Effector memory CD4-positive, alpha-beta T cell (primary cell): ENCODE measurements at places on chromosomes 12 and 14.

GRCh38 chr12:12086362-12086761, 15.6 kb downstream of the BCL2L14 start:
- no peaks in the 10 kb centered on the region for H3K27me3 ChIP-seq
- no peak overlapping the region for H3K27ac ChIP-seq
- no peak for DNase-seq

GRCh38 chr12:71642264-71642663, 21.4 kb downstream of the ZFC3H1 start:
- no peak overlapping the region for H3K27ac ChIP-seq
- H3K4me3 ChIP-seq: no peak overlapping the region
- H3K27me3 ChIP-seq: no peaks in the 10 kb centered on the region
- H3K4me1 ChIP-seq: no peaks in the 10 kb centered on the region

- DNase-seq: no peak
- no peaks in the 10 kb centered on the region for H3K27me3 ChIP-seq
- H3K4me3 ChIP-seq: no peak overlapping the region
- H3K4me1 ChIP-seq: no peaks in the 10 kb centered on the region
- H3K36me3 ChIP-seq: no peaks in the 10 kb centered on the region
- no peak overlapping the region for H3K27ac ChIP-seq
Observed at GRCh38 chr12:19688532-19688931, 249.2 kb downstream of the AEBP2 start.

GRCh38 chr14:34983148-34983760, 462 bp downstream of the SRP54 start:
- H3K27me3 ChIP-seq: no peaks in the 10 kb centered on the region
- H3K27ac ChIP-seq: peak overlapping the region; percentile 98
- H3K4me1 ChIP-seq: peaks cover 5% of the 10 kb centered on the region
- peak overlapping the region; percentile 86 for H3K4me3 ChIP-seq
- DNase-seq: no peak

DNA sequence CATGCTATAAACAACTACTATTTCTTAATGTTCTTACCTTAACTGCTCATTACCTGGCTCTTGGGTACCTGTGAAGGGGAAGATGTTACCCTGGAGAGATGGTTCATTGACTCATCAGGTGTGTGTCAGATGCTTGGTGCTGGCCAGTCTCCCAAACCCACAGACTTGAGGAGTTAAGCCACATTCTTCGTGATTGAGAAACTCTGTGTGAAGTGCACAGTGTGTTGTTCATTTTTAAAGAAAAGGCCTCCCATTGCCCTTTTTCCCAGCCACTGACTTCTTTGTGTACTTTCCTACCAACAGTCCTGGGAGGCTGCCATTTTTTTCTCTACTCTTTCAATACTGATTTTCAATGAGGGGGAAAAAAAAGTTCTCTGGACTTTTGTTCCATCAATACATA, 3.2 kb downstream of the MGST1 start:
- H3K27ac ChIP-seq: no peak overlapping the region
- H3K36me3 ChIP-seq: no peaks in the 10 kb centered on the region
- H3K4me1 ChIP-seq: no peaks in the 10 kb centered on the region
- no peaks in the 10 kb centered on the region for H3K27me3 ChIP-seq
- no peak for DNase-seq
- no peak overlapping the region for H3K4me3 ChIP-seq

- no peak for DNase-seq
- H3K27ac ChIP-seq: no peak overlapping the region
- no peaks in the 10 kb centered on the region for H3K36me3 ChIP-seq
- no peak overlapping the region for H3K4me3 ChIP-seq
- H3K27me3 ChIP-seq: no peaks in the 10 kb centered on the region
- no peaks in the 10 kb centered on the region for H3K4me1 ChIP-seq
Observed at GRCh38 chr14:63301891-63302534, 16.7 kb downstream of the GPHB5 start.

GRCh38 chr12:64556231-64556630, 54.1 kb upstream of the RASSF3 start:
- no peak for DNase-seq
- H3K4me3 ChIP-seq: no peak overlapping the region
- no peaks in the 10 kb centered on the region for H3K4me1 ChIP-seq
- H3K27me3 ChIP-seq: no peaks in the 10 kb centered on the region

- no peak for DNase-seq
- no peak overlapping the region for H3K27ac ChIP-seq
- no peaks in the 10 kb centered on the region for H3K36me3 ChIP-seq
Observed at GRCh38 chr12:87311206-87311605, 718.0 kb downstream of the C12orf50 start.

- no peak for DNase-seq
- no peaks in the 10 kb centered on the region for H3K4me1 ChIP-seq
- no peak within 1 kb of the TSS for H3K4me3 ChIP-seq
- no peak within 1 kb of the TSS for H3K27ac ChIP-seq
- H3K36me3 ChIP-seq: no peaks in the 10 kb centered on the region
Observed at GRCh38 chr12:68159681-68160304, at the start of gene IFNG. TSS of gene IFNG (minus strand) at chr12:68159740. CDS start at chr12:68159615, 125 bp downstream.

- H3K36me3 ChIP-seq: no peaks in the 10 kb centered on the region
- no peak overlapping the region for H3K4me3 ChIP-seq
- no peak for DNase-seq
- no peaks in the 10 kb centered on the region for H3K27me3 ChIP-seq
Observed at GRCh38 chr12:26870491-26871419, 37.8 kb upstream of the ITPR2 start.

DNA sequence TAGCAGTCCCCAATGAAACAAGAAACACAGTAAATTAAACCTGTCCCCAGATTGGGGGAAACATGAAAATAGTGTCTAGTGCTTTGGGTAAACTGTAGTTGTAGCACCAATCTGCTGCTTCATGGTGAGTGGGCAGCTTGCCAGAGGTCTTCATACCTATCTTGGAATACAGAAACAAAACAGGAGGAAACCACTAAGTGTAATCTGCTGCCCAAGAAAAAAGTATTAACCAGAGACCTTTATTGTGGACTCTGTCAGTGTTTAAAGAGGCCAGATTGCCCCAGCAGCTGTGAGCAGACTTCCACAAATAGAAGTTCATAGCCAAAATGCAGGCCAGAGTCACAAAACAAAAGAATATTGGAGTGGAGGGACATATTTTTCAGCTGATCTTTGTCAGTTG, 2.3 kb downstream of the ISCU start:
- no peak overlapping the region for H3K4me3 ChIP-seq
- peaks cover 38% of the 10 kb centered on the region for H3K36me3 ChIP-seq
- H3K27ac ChIP-seq: peak overlapping the region; percentile 90

DNA sequence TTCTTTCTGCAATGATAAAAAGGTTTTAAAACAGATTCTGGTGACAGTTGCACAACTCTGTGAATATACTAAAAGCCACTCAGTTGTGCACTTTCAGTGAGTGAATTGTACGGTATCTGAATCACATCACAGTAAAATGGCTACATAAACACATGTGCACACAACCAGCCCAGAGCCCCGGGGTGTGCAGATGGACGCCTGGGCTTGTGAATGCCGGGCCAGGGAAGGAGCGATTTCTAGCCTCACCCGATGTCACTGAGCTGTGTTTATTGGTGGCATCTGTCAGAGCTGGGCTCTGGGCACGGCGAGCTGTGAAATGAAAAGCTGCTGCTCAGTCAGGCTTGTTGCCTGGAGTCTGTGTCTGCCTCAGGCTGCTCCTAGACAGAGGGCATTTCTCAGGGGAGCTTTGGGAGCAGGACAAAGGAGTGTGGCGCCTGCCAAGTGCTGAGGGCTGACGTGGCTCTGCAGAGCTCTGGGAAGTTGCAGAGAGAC, 25.9 kb downstream of the RHOF start:
- no peak overlapping the region for H3K27ac ChIP-seq
- H3K4me3 ChIP-seq: no peak overlapping the region
- DNase-seq: no peak

- DNase-seq: no peak
- H3K36me3 ChIP-seq: no peaks in the 10 kb centered on the region
- no peaks in the 10 kb centered on the region for H3K4me1 ChIP-seq
- H3K27ac ChIP-seq: no peak overlapping the region
Observed at GRCh38 chr12:66387117-66387516, 84.8 kb downstream of the HELB start.

DNA sequence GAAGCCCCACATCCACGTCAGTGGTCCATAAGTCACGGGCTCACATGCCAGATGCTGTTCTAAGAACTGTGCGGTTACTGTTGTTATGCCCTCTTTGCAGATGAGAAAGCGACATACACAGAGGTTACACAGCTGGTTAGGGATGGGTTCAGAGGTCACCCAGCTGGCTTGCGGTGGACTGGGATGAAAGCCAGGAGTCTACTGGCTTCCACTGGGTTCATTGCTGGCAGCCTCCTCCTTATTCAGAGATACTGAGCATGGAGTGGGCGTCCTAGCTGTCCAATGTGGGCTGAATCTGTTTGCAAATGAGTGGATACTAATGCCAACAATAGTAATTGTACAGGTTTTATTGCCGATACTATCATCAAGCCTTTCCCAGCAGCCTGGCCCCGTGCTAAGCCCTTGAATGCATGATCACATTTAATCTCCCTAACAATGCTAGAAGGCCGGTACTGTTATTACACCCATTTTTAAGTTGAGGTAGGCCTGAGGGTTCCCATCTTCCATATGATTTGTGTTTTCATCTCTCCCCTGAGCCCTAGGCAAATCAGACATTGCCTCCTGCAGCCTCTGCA, 129.1 kb downstream of the PLXNC1 start:
- peaks cover 23% of the 10 kb centered on the region for H3K36me3 ChIP-seq
- H3K27ac ChIP-seq: no peak overlapping the region
- peaks cover 6% of the 10 kb centered on the region for H3K4me1 ChIP-seq
- H3K4me3 ChIP-seq: no peak overlapping the region
- no peak for DNase-seq

DNA sequence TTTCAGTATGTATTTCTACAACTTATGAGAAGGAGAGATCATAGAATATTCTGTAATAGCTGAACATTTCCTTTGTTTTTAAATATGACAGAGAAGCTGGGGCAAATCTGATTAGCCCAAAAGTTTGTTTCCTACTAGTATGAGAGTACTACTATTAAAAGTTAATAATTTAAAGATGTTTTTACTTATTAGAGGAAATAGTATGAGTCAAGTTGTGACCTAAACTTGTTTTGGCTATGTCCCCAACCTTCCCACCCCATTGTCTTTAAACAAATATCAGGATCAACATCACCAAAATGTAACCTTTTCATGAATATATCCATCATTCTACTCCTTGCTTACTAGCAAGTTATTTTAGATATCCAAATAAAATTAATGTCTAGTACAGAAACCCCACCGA, 10.5 kb downstream of the GNPNAT1 start:
- no peak overlapping the region for H3K27ac ChIP-seq
- no peak overlapping the region for H3K4me3 ChIP-seq
- H3K4me1 ChIP-seq: no peaks in the 10 kb centered on the region
- H3K36me3 ChIP-seq: peaks cover 3% of the 10 kb centered on the region

GRCh38 chr12:70920251-70920851, at the start of gene PTPRR:
TSS of gene PTPRR (minus strand) at chr12:70920738. CDS start at chr12:70920390, 348 bp downstream.
- H3K36me3 ChIP-seq: no peaks in the 10 kb centered on the region
- H3K27ac ChIP-seq: no peak within 1 kb of the TSS
- DNase-seq: no peak
- no peak within 1 kb of the TSS for H3K4me3 ChIP-seq
- no peaks in the 10 kb centered on the region for H3K27me3 ChIP-seq

DNA sequence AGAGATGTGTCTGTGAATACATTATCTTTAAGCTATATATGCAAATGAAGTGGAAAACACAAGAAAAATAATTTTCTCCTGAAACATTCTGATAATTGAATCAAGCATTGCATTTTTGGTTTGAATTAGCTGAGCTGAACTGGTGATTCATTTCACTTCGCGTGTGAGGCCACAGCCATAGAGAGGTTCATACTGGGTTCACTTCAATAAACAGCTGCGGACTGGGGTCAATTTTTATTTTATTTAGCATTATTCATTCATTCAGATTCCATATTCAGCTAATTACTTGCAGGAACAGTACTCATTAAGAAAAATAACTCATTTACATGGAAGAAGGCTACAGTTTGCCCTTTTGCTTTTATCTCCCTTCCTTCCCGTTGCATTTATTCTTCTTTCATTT, 195.2 kb upstream of the LRIG3 start:
- no peak overlapping the region for H3K27ac ChIP-seq
- H3K36me3 ChIP-seq: no peaks in the 10 kb centered on the region
- DNase-seq: no peak
- H3K4me3 ChIP-seq: no peak overlapping the region
- H3K4me1 ChIP-seq: no peaks in the 10 kb centered on the region

DNA sequence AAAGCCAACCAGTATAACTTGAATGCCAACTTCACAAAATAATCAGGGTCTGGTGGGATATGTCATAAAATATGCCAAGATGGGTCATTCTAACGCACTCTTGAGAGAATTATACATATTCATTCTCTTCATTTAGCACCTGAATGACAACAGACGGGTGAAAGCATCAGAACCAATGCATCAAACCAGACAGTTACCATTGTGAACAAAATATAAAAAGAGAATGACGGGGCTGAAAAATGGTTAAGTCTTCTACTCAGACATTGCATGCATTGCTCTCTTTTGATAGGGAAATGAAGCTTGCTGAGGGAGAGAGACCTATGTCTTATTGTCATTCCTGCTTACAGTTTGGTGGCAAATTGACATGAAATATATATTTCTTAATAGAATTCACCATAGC, 702.1 kb downstream of the NOVA1 start:
- H3K27ac ChIP-seq: no peak overlapping the region
- DNase-seq: no peak
- H3K4me3 ChIP-seq: no peak overlapping the region
- H3K27me3 ChIP-seq: no peaks in the 10 kb centered on the region
- H3K36me3 ChIP-seq: no peaks in the 10 kb centered on the region
- H3K4me1 ChIP-seq: no peaks in the 10 kb centered on the region

DNA sequence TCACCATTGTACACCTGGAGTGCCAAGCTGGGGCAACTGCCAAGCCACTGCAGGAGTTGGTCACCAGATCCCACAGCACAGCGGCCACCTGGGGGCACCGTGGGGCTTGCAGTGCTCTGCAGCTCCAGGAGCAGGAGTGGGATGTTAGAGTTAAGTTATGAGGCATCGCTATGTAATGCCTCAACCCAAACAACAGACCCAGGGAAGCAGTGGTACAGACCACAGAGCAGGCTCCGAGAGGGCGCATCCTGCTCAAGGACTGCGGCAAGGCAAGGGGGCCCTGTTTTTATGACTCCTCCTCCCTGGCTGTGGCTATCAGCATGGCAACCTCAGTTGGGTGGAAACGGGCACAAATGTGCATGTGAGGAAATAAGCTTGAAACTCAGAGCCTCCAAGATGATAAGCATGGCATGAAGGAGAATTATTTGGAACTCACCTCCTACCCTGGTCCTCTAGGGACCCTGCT, 63.1 kb downstream of the ARL6IP4 start:
- no peaks in the 10 kb centered on the region for H3K27me3 ChIP-seq
- peak; percentile 25 for DNase-seq
- H3K4me1 ChIP-seq: peaks cover 9% of the 10 kb centered on the region
- no peaks in the 10 kb centered on the region for H3K36me3 ChIP-seq

GRCh38 chr14:54627540-54628363, 60.8 kb downstream of the SAMD4A start:
- no peaks in the 10 kb centered on the region for H3K27me3 ChIP-seq
- H3K27ac ChIP-seq: peak overlapping the region; percentile 50
- H3K4me1 ChIP-seq: peaks cover 27% of the 10 kb centered on the region
- peak; percentile 6 for DNase-seq
